ENCODE measurements at places on chromosomes 1 and 21.

DNA sequence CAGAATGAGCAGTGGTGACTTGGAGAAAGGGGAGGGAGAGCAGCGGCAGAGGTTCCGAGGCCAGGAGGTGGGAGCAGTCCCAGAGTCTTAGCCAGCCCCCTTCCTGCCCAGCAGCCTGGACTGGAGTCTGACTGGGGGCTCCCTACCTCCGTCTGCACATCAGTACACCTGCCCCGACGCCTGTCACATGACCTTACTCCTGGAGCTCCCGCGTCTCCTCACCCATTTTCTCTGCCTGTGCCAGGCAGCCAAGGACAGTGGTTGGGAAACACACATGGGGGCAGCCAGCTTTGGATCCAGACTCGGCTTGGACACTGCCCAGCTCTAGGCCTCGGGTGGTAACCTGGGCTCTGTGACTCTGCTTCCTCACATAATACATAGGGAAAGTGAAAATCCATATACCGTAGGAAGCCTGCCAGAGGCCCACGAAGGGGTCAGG, 16.9 kb downstream of the ACTRT2 start:
- peak; percentile 43 for DNase-seq

GRCh38 chr1:97136996-97137395, 415.4 kb downstream of the PTBP2 start:
- no peak for DNase-seq

- no peak for DNase-seq
Measured at GRCh38 chr1:81731989-81732388, 68.7 kb upstream of the ADGRL2 start.

GRCh38 chr1:107451715-107452114, 310.9 kb downstream of the NTNG1 start:
- no peak for DNase-seq

DNA sequence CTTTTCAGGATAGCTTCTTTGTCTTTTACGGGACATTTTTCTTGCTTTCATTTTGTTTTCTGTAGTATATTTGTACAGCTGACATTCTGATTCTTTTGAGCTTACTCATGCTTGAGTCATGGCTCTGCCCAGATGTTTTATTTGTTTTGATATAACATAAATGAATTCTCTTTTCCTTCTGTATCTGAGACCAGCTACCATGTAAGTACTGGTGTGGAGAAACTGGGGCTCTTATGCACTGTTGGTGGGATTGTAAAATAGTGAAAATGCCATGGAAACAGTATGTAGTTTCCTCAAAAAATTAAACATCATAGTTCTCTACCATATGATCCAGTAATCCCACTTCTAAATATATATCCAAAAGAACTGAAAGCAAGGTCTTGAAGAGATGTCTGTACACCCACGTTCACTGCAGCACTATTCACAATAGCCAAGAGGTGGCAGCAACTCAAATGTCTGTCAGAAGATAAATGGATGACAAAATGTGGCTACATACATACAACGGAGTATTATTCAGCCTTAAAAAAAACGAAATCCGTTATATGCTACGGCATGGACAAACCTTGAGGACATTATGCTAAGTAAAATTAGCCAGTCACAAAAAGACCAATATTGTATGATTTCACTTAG, 61.4 kb downstream of the EIF2B3 start:
- DNase-seq = no peak

GRCh38 chr1:156892190-156893047, 1.1 kb upstream of the PEAR1 start:
- DNase-seq = peak; percentile 78

DNA sequence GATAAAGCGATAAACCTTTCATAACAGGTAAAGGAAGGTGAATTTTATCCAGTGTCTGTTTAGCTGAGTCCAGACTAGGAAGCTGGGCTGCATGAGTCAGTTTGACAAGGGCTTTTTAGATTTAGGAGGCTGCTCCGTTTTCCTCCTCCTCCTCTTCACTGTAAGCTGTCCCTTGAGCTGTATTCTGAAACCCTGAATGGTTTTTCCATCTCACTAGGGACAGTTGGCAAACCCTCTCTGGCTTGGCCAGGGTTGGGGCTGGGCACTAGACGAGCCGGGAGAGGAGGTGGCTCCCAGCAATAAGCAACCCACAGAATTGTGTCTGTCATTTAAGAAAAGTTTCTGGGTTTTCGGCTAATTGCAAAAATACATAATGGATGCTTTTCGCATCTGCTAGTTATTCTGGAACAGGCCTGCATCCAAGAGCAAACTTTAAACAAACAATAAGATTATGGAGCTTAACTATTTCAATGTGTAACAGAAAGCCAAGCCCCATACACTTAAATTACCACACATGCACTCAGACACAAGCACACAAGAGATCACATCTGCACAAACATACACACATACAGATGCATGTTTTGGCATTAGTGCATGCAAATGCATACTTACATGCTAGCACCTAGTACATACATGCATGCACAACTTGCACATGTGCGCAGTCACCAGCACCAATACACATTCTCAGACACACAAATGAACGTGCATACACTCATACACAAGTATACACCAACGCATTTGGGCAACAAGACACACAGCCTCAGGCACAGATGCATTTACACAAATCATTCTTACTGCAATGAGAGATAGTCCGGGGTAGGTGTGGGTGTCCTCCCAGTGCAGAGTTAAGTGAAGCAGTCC, 27.8 kb upstream of the FOXE3 start:
- no peak for DNase-seq

GRCh38 chr1:56437959-56438358, 141.4 kb downstream of the PLPP3 start:
- no peak for DNase-seq

DNA sequence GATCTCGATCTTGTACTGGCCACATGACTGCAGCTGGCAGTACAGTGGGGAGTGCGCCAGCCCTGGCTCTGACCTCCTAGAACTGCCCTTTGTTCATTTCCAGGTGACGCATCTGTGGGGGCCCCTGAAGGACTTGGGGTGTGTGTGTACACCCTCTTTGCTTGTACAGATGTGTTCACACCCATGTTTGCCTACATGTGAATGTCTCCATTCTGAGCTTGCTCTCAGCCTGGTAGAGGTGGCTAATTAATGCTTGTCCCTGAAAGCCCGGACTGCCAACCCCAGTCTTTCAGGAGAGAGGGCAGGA, 19.8 kb downstream of the TNFRSF1B start:
- DNase-seq = no peak

DNA sequence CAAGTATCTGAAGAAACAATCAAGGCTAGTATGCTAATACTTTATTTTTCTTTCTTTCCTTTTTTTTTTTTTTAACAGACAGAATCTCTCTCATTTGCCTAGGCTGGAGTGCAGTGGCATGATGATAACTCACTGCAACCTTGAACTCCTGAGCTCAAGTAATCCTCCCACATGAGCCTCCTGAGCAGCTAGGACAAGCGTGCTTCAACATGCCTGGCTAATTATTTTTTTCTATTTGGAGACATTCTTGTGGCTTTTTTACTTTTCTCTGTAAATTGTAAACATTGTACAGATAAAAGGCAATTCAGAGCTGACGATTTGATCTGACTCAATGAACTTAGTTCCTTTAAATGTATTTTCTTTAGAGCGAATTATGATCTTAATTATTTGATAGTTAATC, 41.4 kb downstream of the CCDC18 start:
- DNase-seq = no peak

DNA sequence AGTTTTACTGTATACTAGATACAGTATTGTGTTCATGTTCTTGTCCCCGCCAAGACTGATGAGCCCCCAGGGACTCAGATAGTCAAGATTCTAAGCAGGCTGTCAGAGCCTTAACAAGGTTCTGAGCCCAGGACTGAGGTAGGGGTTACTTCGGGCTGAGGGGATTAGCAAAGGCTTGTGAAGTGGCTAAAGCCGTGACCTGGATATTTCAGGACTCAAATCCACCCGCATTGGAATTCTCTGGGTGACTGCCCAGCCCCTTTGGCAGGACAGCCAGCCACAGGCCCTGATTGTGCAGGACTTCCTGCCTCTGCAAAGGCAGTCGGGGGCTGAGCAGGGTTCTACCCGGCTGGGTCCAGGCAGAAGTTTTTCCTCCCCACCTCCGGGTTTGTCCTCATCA, at the start of gene PLA2G5:
TSS of gene PLA2G5 (plus strand) at position 321 of the 400 bp plus-strand sequence. CDS start 14,637 bp downstream, outside the sequence.
- no peak for DNase-seq

DNA sequence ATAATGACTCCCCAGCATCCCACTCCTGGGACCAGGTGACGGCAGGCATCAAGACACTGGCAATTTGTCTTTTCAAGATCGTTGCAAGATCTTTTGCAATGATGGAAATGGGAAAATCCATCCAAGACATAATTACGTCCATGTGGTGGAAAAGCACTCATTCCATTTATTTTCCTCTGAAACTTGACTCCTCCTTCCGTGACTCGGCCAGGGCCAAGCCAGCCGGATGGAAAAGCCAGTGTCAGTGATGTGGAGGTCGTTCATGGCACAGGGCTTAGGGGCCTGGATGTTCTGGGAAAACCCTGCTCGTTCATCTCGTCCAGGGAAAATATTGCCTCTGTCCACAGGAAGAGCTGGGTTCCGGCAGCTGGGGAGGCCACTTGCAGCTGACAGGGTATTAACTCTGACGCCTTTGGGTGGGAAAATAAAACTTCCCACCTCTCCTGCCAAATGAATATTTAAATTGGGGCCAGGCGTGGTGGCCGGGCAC, 46.2 kb downstream of the C1orf198 start:
- no peak for DNase-seq

GRCh38 chr21:42617486-42617885, 35.9 kb upstream of the PDE9A start:
- no peak for DNase-seq

DNA sequence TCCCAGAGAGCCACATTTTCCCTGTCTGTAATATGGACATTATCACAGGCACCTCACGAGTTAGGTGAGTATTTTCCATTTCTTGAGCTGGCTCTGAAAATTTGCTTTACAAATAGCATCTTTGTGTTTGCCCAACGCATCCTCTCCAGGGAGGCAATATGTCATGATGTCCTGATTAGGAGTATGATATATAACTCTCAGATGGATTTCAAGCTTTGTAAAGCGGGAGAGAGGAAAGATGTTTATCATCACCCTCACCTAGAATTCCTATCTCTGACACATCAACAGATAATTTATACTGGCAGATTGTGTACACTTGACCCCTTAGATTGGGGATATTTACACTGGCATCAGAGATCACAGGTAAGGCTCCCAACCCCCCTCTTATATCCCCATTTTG, 730.7 kb upstream of the RGS18 start:
- DNase-seq = no peak

DNA sequence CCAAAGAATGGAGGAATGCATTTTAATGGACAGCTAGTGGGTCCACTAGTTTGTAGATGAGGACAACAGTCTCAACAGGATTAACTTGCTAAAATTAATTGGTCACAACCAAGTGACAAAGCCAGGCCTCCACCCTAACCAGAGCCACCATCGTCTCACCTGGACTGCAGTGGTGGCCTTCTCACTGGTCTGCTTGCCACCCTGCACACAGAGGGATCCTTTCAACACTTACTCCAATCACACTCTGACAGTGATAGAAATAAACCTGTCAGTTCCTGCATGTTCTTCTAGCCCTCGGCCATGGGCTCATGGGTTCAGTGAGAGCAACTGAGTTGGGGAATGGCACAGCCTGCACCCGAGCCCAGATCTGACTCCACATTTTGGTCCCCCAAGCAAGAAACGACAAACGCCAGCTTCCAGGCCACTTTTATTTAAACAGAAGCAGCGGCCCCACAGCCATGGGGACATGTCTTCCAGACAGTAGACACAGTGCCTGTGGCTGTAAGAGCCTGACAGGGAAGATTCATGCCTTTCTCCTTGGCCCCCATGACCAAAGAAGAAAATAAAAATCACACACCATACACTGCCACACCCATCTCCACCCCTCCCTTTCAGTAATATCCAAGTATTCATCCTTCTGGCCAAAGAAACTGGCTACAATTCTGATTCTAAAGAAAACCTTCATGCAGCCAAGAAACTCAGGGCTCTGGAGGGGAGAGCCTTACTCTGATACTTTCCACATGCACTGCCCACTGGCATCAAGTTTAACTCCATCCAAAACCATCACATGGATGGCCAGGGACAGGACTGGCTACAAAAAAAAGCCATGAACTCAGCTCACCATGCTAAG, 37.6 kb downstream of the DHCR24 start:
- no peak for DNase-seq

DNA sequence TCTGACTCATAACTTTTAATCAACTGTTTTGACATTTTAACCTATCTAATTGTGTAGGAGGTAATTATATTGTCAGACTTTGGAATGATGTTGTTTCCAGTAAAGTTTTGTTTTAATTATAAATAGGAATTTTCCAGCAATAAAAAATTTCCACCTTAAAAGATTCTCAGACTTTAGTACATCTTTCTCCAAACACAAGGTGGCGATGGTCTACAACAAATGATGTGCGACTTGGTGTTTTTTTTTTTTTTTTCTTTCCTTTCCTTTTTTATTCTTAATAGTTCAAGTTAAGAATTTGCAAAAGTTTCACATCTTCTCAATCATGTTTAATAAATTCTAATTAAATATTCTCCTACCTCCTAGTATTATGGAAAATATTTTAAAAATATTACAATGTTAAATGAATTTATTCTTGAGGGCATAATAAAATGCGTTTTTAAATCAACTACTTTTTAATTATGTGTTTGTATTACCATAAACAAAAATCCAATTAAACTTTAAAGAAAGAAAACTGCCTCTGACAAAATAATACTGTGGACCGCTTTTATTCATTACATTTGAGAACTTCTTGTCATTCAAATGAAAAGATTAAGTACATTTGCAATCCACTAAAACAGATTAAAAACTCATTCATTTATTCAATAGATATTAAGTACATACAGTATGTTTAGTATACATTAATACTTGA, 4.4 kb upstream of the ADAMTS1 start:
- DNase-seq = no peak

GRCh38 chr1:68717330-68717729, 220.4 kb upstream of the DEPDC1 start:
- no peak for DNase-seq

DNA sequence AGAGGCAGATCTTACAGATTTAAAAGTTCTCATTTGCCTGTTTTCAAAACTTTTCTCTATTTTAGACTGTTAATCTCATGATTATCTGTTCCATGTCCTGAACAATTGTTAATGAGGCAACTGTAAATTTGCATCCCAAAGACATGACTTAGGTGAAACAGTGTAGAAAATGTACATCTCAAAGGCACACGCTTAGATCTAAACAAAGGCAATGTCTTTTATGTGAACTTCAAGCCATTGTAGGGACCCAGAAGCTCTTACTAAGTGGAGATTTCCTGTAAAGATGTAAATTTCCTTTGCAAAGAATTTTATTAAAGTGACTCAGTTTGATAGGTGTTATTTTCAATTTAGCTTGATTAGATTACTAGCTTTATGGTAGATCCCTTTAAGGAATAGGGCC, 125.2 kb upstream of the F3 start:
- DNase-seq = no peak

GRCh38 chr1:67680486-67680885, 4.5 kb upstream of the GADD45A start:
- DNase-seq = no peak

- DNase-seq = no peak
Measured at GRCh38 chr1:63704443-63704842, 69.4 kb upstream of the ROR1 start.

GRCh38 chr1:193419295-193419694, 232.9 kb upstream of the B3GALT2 start:
- DNase-seq = no peak

GRCh38 chr1:44220001-44220751, 6.9 kb downstream of the DMAP1 start:
- no peak for DNase-seq
